ENCODE measurements at places on chromosomes 5 and 9. TPM values are rescaled to one million over a fixed set of nuclear protein-coding genes. Genes with fewer than 3 reads are reported as not detected.

SV2C gene
- total RNA-seq = 0.02 TPM

PRELID2 gene
- total RNA-seq = 3.0 TPM

CAMLG gene
- 35.4 TPM for total RNA-seq

PIP5KL1 gene
- total RNA-seq = 2.1 TPM

OR13C2 gene
- total RNA-seq = not detected

ENG gene
- 6.4 TPM for total RNA-seq

DMRT2 gene
- total RNA-seq = not detected

IFNA13 gene
- total RNA-seq = not detected

MARCOL gene
- not detected for total RNA-seq

NR6A1 gene
- total RNA-seq = 0.08 TPM

COL5A1 gene
- 3.3 TPM for total RNA-seq

Data from T-helper 17 cell (primary cell).